NCI-H187 treated with DMSO at 0.1 percent for 48 hours (cell line): ENCODE measurements at places on chromosomes 3 and 15.

DNA sequence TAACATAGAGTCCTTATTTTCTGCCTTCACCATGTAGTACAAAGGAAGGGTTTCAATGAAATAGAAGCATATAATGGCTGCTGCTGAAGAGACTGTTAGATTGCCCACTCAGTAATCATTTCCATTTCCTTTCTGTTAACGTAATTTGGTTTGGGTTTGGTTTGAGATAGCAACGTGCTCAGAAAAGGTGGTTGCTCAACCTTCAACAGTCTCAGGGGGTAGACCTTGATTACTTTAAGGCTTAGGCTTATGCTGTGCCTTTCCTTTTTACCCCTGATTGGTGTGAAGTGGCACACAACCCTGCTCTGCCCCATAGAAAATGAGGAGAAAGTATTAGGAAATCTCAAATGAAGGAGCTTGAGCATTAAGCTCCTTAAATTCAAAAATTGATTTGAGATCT lies 163.7 kb upstream of the TP63 start:
- DNase-seq = no peak

- DNase-seq = no peak
Measured at GRCh38 chr15:73873456-73873855, at the start of gene TBC1D21. TBC1D21 (plus strand) TSS chr15:73873564; CDS start chr15:73873710, 146 bp downstream.

- DNase-seq = no peak
Measured at GRCh38 chr15:74632601-74633000, 17.0 kb downstream of the CLK3 start.

GRCh38 chr15:70470556-70471191 lies 292.7 kb downstream of the UACA start:
- no peak for DNase-seq

- no peak for DNase-seq
Measured at GRCh38 chr3:146019508-146019907, 141.5 kb downstream of the PLOD2 start.

- no peak for DNase-seq
Measured at GRCh38 chr15:78616506-78616905, 4.3 kb downstream of the CHRNA3 start.

GRCh38 chr3:108552267-108553159 lies 36.7 kb downstream of the CIP2A start:
- DNase-seq = peak; percentile 6

DNA sequence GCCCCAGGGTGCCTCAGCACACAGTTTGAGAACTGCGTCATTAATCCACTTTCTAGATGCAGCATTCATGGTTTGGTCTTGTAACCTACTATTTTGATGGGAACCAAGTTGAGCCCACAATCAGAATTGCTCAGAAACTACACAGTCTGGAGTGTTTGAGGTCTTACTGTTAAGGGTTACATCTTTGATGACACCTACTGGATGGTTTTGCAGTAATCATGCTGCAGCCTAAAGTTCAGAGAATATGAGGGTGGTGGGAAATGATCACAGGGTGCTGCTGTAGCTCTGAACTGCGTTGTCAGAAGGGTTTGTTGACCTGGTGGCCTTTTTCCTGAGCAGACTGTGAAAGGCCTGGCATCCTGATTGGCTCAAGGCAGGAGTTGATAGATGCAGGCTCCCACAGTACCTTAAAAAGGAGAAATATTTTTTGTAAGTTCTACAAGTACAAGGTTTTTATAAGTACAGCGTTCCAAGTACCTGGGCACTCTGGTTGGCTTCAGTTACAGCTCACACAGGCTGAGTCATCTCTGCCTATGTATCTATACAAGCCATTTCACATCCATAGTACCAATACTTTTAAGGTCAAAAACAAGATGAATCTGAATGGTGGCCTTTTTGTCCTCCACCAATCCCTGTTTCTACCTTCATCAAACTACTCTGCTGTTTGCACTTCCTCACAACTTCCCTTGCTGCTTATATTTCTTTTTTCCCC lies 60.5 kb upstream of the ACKR4 start:
- DNase-seq = no peak

- DNase-seq = no peak
Measured at GRCh38 chr3:64053581-64053980, 30.3 kb upstream of the PSMD6 start.

DNA sequence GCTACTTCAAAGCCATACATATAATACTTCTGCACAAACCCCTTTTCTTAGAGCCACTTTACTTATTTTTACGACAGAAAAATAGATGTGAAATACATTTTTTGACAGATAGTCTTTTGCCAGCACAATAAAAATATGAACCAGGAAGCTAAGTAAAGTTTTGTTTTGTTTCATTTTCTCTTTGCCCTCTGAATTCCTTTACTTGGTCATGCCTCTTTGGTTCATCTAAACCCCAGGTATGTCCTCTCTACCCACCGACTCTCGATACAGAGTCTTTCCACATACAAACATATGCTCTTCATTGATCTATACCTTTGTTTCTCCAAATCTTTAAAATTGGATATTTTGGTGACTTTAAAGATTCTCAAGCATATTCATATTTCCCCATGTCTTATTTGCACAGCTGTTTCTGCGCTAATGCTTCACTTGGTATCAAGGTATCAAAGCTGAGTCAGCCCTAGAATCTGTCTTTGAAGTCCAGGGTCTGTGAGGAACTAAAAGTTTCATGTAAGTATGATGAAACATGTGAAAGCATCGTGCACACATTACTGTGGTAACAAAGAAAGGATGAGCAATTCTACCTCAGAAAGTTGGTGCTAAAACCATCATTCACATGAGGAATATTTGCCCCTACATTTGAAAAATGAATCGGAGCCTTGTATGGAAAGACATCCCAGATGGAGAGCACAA lies 845.4 kb downstream of the NAALADL2 start:
- no peak for DNase-seq

- DNase-seq = no peak
Measured at GRCh38 chr3:36688815-36689214, 75.5 kb downstream of the DCLK3 start.

DNA sequence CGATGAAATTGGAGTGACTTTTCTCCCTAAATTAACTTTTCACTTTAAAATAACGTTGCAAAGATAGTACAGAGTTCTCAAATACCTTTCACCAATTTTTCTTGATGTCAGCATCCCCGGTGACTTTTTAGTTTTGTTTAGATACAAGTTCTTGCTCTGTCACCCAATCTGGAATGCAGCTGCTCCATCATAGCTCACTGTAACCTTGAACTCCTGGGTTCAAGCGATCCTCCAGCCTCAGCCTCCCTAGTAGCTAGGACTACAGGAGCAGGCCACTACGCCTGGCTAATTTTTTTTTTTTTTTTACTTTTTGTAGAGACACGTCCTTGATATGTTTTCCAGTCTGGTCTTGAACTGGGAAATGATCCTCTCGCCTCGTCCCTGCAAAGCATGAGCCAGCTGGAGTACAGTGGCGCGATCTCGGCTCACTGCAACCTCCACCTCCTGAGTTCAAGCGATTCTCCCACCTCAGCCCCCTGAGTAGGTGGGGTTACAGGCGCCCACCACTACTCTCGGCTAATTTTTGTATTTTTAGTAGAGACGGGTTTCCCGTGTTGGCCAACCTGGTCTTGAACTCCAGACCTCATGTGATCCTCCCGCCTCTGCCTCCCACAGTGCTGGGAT lies 747 bp downstream of the NSUN3 start:
- no peak for DNase-seq

DNA sequence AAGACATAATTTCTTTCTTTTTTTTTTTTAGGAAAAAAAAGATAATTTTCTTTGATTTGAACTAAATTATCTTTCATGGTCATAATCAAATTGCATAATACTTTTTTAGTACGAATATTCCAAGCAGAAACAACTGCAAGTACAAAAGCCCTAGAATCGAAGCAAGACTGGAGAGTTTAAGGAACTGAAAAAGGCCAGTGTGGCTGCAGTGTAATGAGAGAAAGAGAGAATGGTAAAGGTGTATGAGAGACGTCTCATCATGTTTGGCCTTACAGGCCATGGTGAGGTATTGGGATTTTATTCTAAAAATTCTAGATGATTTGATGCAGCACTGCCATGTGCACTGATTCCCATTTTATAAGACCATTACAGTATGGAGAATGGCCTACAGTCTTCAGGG lies 180.9 kb downstream of the SUCNR1 start:
- no peak for DNase-seq

GRCh38 chr15:64824929-64825430 lies 467 bp downstream of the PIF1 start:
- DNase-seq = no peak

GRCh38 chr3:189883113-189883753 lies 237.5 kb downstream of the P3H2 start:
- no peak for DNase-seq

DNA sequence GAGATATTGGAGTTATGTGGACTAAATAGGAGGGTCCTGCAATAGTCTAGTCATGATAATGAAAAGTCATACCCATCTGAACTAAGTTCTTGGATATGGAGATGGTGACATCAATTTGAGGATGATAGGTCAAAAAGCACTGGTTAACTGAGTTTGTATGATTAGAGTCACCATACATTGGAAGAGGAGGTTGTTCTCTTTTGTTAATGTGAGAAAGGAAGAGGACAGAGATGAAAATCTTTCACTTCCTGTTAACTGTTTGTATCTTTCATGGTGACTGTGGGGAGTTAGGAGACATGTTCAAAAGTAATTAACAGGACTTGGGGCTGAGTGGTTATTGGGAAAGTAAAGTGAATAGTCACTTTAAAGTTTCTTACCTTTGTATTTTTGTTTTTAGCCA lies 11.1 kb downstream of the TMEM62 start:
- no peak for DNase-seq

DNA sequence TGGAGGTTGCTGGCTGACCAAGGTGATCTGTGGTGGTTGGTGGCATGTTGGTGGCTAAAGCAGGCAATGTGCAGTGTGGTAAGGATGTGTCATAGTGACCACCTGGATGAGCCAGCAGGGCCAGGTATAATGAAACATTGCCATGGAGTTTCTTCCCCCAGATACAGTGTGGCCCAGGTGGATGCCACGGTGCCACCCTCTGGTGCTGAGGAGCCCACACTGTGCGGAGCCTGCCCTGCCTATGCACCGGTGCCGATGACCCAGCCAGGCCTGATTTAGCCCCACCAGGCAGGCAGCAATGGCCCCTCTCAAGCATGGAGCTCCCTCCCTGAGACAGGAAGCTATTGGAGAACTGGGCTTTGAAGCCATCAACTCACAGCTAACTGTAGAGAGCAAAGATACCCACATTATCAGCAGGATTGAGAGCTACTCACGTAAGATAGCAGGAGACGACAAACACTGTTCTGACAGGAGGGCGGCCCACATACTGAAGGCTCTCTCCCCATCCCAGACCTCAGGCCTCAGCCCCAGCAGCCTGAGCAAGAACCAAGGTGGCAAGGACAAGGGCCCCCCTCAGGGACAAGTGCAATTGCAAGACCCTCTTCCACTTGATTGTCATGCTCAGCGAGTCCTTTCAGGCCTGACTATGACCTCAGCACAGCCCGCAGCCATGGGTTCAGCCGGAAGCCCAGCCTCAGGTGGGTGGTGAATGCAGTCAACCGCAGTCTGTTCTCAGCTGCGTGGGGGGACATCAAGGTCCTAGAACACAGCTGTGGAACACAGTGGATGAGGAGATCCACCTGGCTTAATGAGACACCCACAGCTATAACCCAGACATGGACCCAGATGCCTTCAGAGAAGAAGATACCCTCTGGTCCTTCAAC lies 82.8 kb upstream of the CDV3 start:
- no peak for DNase-seq

- no peak for DNase-seq
Measured at GRCh38 chr3:146163584-146163983, 2.6 kb upstream of the PLOD2 start.

DNA sequence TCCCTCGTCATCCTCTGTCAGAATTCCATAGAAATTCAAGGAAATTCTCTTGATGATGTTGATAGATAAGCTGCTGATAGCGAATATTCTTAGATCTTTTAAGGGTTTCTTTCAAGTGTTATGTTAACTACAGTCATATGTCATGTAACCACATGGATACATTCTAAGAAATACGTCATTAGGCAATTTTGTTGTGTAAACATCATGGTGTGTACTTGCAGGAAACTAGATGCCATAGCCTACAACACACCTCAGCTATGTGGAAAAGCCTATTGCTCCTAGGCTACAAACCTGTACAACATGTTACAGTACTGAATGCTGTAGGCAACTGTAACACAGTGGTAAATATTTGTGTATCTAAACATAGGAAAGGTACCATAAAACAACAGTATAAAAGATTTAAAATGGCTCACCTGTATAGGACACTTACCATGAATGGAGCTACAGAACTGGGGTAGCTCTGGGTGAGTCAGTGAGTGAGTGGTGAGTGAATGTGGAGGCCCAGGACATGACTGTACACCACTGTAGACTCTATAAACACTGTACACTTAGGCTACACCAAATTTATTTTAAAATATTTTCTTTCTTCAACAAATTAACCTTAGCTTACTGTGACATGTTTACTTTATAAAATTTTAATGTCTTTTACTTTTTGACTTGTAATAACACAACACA lies 34.6 kb downstream of the GLDN start:
- no peak for DNase-seq

DNA sequence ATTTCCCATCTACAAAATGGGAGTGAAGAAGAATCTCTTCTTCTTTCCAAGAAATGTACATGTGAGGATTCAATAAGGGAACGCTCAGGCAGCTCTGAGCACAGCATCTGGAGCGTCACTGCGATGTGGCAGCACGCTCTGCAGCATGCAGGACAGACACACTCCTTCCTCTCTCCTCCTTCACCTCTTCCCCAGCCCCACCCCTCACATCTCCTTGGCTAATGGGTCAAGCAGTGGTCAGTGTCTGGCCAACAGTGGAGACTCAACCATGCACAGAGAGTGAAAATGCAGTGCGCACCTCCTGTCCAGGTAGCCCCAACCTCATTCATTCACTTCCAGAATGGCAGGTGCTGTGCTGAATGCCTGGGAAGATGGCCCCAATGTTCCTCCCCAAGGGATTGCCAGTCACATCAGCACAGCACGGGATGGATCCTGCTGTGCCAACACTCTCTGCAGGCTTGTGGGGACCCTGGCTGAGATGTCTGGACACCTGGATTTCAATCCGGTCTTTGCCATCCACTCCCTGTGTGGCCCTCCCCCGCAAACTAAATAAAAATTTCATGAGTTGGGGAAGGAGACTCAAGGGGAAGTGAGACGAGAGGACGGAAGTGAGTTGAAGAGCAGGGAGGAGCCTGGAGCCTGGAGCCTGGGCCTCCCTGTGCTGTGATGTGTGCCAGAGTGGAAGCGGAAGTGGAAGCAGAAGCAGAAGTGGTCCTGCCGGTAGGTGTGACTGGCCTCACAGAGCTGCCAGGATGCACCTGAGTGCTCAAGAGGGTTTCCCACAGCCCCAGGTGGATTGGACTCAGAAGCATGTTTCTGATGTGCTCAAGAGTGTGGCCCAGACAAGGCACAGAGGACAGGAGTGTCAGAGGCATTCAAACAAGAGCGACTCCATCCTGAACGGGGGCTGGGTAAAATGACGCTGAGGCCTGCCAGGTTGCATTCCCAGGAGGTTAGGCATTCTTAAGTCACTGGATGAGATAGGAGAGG lies 163.9 kb downstream of the SMAD6 start:
- no peak for DNase-seq

- DNase-seq = no peak
Measured at GRCh38 chr15:81239190-81239589, 42.5 kb downstream of the IL16 start.
